ENCODE measurements at places on chromosomes 2 and 18.

DNA sequence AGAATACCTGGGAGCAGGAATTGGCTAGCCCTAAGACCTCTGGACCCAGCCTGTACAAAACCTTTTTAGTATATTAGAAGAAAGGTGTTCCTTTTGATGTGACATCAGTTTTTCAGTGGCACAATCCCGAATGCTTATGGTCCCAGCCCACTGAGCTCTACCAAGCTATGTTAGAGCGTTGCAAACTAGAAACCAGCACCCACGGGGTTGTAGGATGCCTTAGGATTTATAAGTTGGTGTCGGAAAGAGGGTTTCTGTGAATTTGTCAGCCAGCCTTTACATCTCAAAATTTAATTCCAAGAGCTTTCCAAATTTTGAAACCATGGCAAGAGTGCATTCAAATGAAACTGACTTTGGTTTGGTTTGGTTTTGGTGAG, 499 bp upstream of the LMAN1 start:
- no peak for DNase-seq

DNA sequence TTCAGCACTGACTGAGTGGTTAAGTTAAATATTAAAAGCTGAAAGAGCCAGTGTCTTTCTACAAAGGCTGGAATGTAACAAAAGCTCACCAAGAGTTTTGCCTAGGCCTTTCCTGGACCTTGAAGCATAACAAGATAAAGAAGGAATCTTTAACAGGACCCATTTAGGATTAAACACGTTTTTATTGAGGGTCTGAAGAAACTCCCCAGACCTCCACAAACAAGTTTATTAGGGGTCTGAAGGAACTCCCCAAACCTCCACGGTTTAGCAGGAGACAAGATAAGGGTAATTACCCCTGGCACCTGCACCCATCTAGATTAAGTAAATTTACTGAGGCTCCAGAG, 104.0 kb downstream of the ACAA2 start:
- DNase-seq: no peak

DNA sequence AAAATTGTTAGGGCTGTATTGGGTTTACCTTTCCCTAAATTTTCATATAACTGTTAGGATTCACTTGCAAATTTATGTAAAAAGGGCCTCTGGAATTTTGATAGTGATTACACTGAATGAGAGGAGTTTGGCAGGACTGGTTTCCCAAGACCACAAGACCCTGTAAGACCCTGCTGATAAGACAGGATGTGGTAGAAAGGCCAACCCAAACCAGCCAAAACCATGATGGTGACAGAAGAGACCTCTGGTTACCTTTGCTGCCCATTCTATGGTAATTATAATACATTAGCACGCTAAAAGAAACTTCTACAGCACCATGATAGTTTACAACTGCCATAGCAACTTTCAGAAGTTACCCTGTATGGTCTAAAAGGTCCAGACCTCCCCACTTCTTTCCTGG, 8.3 kb upstream of the CASP10 start:
- no peak for DNase-seq

GRCh38 chr2:43107679-43108078, 118.7 kb downstream of the ZFP36L2 start:
- no peak for DNase-seq

GRCh38 chr2:128439791-128440665, 121.4 kb upstream of the HS6ST1 start:
- no peak for DNase-seq

GRCh38 chr2:54676656-54677055, 46.8 kb upstream of the EML6 start:
- no peak for DNase-seq

- no peak for DNase-seq
Observed at GRCh38 chr18:48863432-48864065, 87.2 kb downstream of the SMAD7 start.

DNA sequence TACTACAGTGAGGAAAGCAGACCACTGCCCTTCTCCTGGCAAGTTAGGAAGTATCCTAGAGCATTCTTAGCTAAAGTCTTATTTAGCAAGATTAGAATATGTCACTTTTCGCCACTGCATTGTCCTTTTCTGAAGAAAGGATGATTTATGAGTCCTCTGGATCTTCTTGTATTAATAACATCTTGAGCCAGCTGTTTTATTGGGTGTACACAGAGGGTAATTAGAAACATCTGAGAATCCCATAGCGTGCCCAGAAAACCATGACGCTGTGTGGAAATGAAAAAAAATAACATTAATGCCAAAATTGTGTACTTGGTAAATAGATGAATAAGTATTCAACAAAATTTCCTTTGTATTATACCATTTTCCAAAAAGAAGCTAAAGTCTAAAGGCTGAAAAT, 198.7 kb downstream of the LTBP1 start:
- DNase-seq: no peak

GRCh38 chr2:189709501-189710221, 35.2 kb downstream of the ANKAR start:
- no peak for DNase-seq

GRCh38 chr18:68940754-68941153, 142.9 kb downstream of the CCDC102B start:
- DNase-seq: no peak

DNA sequence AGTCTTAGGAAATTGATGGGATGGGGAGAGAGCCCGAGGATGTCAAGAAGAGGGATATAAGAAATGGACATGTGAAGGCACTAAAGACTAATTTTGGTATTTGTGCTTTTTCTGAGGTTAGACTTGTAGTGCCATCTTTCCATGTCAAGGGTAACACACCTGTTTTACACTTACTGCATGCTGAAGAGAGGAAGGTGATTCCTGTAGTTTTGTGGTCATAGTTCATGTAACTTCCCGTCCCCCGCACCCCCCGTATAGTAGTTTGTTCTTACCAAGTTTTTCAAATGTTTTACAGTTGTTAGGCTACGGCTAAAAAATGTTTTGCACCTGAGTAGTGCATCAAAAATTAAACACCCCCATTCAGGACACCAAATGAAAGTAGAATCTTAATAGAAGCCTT, 73.8 kb downstream of the CLIP4 start:
- no peak for DNase-seq

GRCh38 chr2:210445116-210445707, 31.3 kb downstream of the LANCL1 start:
- peak; percentile 23 for DNase-seq

DNA sequence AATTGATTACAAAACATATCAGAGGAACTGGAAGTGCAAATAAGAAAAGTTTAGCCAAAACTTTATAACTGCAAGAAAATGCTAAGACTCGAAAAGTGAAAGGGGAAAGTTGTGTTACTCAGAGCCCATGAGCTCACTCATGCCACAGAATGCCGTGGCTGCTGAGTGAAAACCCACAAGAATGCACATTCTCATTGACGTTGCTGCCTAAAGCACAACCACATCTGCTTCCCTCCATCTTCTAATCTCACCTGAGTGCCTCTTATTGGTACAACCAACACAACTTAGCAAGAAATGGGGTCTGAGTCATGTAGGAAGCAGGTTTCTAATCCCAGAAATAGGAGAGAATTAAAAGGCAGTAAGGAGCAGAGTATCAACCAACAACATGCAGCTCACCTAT, 259.7 kb downstream of the LNPK start:
- peak; percentile 64 for DNase-seq

GRCh38 chr2:217329023-217329431, 469.2 kb upstream of the TNP1 start:
- DNase-seq: no peak

DNA sequence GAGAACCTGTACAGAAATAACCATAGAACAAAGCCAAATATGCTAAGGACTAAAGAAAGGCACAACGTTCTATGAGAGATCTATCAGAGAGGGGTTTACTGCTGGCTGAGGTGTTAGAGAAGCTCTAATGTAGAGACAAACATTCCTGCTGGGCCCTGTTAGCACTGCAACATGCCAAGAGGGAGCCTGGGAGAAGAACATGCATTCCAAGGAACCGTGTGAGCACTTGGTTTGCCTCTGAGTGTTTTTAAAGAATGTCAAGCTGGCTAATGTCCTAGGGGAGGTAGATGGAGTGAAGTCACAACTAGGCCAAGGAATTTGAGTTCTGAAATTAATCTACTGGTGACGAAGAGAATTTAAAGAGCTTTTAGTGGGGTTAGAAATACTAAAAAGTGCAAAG, 384.3 kb upstream of the LYPD1 start:
- DNase-seq: no peak

GRCh38 chr2:2647141-2647541, 316.1 kb upstream of the MYT1L start:
- peak; percentile 70 for DNase-seq

DNA sequence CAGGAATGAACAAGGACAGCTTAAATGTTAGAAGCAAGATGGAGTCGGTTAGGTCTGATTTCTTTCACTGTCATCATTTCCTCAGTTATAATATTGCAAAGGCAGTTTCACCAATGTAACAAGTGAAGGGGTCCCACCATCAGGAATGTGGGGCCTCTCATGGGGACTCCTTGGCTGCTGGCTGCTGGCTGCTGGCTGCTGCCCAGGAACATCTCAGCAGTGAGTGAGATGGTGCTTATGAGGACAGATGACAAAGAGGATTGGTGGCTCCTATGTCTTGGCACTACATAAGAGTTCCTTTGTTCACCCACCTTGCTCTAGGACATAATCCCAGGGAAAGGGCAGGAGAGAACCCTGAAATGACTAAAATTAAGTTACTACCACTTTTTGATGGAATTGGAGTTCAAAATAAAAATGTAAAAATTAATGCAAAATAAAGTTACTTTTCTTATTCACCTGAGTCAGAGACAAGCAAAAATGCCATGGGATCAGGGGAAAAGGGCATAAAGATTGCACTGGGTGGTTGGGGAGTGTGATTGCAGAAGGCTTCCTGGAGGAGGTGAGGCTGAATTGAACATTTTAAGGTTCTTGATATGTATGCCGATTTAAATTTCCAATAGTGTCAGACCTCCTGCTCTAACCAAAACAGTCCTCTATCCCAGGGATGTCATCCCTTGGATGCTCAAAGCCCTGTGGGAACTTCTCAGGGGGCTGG, 23.4 kb downstream of the TMEM177 start:
- no peak for DNase-seq

Data from urothelium cell line (cell line).